Pancreas (tissue), 10 donors: ENCODE measurements at places on chromosomes 11 and 22. TPM values are rescaled to one million over a fixed set of nuclear protein-coding genes. Genes with fewer than 3 reads are reported as not detected.

NEAT1 gene
- total RNA-seq = 295 TPM

GRCh38 chr11:33830903-33831648 is 56.8 kb upstream of the FBXO3 start:
- no peak for DNase-seq

GRCh38 chr11:83336993-83337392 is 50.8 kb upstream of the CCDC90B start:
- no peak for DNase-seq

LUZP2 gene
- not detected for total RNA-seq

CAVIN3 gene
- total RNA-seq = 10.8 TPM

DNA sequence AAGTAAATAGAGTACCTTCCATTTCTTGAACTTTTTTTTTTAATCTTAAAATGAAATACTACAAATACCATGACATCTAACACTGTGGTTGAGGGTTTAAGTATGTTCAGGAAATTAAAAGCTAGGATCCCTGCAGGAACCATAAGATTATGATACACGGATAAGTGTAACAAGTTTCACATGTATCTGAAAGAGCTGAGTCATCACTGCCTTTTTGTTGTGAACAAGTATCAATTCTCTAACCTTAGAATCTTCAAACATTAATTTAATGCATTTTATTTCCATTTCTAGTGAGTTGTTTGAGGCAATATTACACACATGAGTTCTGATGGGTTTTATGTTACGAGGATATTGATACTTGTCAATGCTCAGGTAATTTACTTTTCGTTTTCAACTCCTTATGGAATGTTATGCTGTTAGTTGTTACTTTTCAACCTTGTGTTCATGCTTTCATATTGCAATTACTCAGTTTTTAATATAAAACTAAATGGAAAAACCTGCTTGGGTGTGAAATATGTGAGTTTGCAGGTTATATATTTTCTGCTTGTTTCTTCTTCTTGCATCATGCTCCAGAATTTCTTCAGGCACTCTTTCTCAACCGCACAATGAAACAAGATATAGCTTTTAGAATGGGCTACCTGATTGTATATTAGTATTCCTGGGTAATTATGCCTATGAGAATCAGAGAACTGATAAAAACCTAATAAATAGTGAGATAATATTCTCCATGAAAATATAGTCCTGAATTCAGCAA is 361.3 kb upstream of the MTNR1B start:
- DNase-seq = no peak

DNA sequence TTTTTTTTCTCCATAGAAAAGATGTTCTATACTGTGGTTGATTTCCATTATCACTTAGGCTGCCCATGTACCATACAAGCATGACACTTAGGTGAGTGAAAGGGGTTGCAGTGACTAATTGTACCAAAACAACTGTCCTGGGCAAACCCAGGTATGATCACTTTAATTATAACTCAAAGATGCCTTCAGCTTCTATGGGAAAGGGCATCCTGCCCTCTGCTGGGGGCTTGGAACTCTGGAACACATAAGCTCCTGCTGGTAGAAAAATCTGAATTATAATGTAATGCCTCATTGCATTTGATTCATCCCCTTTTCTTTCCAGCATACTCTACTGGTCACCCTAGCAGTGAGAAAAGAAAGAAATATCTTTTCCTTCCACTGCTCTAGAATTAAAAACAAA is 206.3 kb downstream of the DDX10 start:
- no peak for DNase-seq

- DNase-seq = no peak
These were observed 10.6 kb downstream of the JHY start for GRCh38 chr11:122893131-122893530.

KCNK4 gene
- not detected for total RNA-seq

SLC22A9 gene
- 0.12 TPM for total RNA-seq

GRCh38 chr11:57124917-57125316 is 56.8 kb upstream of the LRRC55 start:
- no peak for DNase-seq

SAA1 gene
- 3.6 TPM for total RNA-seq
